ENCODE measurements at places on chromosomes 3 and 15.

DNA sequence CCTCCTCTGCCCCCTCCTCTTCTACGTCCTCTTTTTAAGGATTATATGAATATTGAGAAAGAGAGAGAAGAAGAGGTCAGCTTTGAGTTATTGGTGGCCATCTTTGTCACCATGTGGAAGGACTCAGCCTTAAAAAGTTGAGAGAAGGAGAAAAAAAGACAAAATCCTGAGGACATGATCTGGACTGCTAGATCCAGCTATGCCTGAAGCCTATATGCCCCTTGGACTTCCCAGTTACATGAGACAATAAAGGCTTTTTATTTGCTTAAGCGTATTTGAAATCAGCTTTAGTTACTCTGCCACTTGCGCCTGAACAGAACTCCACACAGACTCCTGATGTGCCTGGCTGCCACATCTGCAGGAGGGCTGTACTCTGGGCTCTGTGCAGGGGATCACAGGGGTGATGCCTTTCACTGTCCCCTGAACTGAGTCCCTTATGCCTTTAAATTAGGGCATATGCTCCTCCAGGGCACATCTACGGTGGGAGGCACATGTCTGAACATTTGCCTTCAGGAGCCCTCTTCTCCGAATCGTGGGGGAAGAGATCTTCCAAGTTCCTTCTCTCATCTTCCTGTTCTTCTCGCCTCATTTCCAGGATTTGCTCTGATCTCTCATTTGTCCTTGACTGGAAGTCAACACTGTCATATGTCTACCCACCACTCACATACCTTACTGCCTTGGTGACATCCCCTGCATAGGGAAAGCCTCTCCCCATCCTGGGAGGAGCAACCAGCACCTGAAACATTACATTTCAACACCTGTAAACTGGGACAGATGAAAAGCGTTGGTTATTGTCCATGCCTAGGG lies 14.0 kb upstream of the PLA2G4E start:
- no peak for DNase-seq

DNA sequence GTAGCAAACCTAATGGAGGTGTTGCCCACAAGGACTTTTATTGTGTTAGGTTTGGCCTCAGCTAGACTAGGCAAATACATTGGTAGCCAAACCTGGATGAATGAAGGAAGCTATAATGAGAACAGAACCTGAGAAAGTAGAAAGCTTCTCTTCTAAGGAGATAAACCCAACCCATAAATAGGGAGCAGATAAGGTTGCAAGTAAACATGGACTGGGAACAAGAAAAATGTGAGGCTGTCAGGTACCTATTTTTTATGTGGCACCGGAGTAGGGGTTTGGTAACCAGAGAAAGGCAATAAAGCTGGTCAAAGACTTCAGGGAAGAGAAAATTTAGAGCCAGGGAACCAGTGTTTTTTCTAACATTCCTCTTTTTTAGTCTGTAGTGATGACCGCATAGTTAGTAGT lies 25.0 kb downstream of the ZNF654 start:
- DNase-seq, result no peak

DNA sequence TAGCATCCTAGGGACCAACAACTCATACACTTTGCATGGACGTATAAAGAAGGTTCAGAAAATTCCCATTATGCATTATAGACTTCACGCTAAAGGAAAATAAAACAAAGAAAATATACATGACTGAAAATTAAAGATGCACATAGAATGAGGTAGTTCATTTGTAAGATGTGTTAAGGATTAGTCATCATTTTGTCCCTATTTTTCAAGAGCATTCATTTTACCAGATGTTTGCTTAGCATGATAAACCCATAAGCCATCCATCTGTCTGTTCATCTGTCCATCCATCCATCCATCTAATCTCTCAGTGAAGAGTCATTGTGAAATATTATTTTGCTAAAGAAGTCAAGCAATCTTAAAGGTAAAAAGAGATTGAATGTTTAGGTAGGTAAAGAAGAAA lies 80.3 kb downstream of the TFG start:
- DNase-seq, result no peak

DNA sequence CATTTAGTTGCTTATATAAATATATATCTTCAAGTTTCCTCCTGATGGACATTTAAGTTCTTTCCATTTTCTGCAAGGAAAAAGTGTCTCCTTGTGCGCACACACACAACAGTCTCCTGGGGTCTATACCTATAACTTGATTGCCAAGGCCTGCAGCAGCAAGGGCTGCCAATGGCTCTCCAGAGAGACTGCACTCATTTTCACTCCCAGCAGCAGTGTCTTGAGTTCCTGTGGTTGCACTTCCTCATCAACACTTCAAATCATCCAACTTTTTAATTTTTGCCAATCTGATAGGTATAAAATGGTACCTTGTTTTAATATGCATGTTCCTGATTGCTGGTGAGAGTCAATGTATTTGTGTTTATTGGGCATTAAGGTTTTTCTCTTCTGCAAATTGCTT lies 23.1 kb downstream of the TNFAIP8L3 start:
- no peak for DNase-seq

DNA sequence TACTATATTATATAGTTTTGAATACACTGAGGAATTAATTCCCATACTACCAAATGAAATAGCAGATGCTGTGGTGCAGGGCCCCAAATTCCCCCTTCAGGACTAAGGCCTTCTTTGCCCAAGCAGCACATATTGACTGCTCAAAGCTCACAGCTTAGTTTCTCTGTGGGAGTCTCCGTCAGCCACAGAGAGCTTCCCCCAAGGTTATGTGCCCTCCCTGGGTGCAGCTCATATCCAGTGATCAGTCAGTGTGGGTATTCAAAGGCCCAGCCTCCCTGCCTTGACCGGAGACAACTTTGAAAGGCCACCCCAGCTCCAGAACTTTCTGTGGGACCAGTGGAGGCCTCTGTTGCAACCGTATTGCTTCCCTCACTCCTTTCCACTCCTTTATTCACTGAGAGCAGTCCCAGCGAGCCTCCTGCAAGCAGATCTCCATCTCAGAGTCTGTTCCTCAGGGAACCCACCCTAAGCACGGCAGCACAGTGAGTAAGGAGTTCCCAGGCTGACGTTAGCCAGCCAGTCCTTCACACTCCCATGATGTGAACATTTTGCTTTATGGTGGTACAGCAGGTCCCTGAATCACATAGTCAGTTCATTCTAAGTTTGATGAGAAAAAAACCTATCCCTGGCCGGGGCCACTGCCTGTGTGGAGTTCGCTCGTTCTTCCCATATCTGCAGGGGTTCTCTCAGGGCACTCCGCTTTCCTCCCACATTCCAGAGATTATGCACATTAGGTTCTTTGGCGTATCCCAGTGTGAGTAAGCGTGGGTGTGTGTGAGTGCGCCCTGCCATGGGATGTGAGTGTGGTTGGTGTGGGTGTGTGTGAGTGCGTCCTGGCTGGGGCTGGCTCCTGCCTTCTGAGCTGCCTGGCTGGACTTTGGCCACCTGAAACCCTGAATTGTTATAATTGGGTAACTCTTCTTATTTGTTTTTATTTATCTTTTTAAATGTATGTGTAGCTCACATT lies 64.4 kb upstream of the PPARG start:
- DNase-seq, result no peak

- no peak for DNase-seq
These were observed 4.0 kb upstream of the SLC25A38 start for GRCh38 chr3:39378957-39379777.

- no peak for DNase-seq
These were observed 300.6 kb downstream of the FOXP1 start for GRCh38 chr3:71282976-71283375.

All from NCI-H510A treated with DMSO at 0.1 percent for 48 hours (cell line).